ENCODE measurements at places on chromosomes 6 and 20.

DNA sequence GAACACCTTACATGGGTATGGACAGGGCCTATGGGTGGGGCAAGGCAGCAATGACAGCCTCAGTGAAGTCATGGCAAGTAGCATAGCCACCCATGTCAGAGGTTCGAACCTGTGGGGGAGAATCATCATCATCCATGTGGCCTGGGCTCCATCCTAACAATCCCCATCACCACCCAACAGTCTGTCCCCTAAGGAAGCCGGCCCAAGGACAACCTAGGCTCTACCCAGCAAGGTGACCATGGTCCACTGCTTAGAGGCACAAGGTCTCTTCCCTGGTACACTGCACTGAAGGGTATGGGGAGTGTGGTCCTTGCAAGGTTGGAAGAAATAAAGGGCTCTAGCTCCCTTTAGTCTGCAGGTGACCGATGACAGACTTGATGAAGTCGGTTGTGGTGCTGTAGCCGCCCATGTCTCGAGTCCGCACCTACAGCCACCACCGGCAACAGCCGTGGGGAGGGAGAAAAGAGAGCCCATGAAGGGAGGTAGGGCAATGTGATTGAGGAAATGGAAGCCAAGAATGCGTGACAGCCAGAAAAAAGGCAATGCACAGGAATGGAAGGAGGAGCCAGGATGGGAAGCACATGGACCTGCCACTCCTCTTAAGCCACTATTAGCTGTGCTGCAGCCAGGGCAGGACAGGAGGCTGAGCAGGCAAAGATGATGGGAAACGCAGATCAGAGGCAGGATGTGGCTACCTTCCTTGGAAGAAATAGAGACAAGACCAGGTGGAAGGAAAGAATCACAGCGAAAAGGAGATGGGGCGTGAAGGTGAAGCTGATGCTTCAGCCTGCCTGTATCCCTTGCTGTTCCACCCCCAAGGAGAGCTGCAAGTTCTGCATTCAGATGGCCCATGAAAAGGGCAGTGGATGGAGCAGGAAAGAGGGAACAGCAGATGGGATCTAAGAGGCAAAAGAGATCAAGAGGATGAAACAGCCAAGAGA is 5.3 kb downstream of the IDH3B start:
- no peak for DNase-seq

DNA sequence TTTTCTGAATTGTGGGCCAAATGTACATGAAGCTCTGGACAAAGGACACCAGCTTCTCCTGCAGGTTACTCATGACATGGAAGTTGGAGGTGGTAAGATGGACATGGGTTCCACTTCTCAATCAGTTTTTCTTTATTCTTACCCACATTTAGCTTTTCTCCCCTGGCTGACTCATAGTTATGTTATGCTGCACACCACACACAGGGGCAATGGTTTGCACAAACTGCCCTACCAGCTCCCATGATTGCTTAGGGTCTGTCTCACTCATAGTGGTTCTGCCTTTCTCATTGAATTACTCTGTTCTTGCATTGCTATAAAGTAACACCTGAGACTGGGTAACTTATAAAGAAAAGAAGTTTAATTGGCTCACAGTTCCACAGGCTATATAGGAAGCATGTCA is 4.5 kb upstream of the CD109 start:
- peak; percentile 5 for DNase-seq

DNA sequence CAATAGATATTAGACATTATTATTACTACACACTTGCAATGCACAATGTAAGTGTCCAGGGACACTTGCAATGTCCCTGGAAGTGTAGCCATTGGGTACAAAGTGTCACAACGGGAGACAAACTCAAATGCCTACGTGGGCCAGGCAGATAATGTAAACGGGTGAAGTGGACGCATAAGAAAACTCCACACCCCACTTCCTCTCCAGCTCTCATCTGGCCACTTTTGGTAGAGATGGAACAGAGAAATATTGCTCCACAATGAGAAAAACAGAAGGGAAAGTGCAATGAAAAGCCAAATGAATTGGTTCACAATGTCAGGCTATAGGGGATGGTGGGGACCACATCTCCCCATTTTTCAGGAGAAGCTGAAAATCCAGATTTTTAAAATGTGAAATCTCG is 9.4 kb downstream of the SULF2 start:
- no peak for DNase-seq

- DNase-seq, result peak; percentile 93
Observed at GRCh38 chr6:144286503-144287393, 1.6 kb downstream of the UTRN start.

- peak; percentile 38 for DNase-seq
Observed at GRCh38 chr6:105769987-105770386, 316.1 kb upstream of the PRDM1 start.

DNA sequence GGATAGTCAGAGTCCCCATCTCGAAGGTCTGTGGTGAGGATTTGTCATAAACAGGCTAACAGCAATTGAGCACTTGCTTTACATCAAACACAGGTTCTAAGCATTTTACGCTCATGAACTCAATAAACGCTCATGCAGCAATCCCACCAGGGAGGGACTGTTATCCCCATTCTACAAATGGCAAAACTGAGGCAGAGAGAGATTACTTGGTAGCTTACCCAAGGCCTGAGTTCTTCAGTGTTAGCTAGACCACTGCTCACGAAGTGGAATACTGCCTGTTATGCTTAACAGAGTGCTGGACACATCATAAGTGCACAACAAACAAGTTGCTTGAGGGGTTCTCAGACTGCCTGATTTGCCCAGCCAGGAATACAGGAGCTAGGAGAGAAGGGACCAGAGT is 23.7 kb upstream of the TCP11 start:
- no peak for DNase-seq

GRCh38 chr6:11731423-11731822 is 47.2 kb downstream of the ADTRP start:
- DNase-seq, result no peak

GRCh38 chr20:45407783-45408645 is at the start of gene DBNDD2:
DBNDD2 (plus strand) TSS chr20:45408289; CDS start chr20:45408468, 179 bp downstream.
- no peak for DNase-seq

- DNase-seq, result no peak
Observed at GRCh38 chr6:11921751-11922150, 90.4 kb upstream of the HIVEP1 start.

- DNase-seq, result no peak
Observed at GRCh38 chr20:23282546-23282945, 68.0 kb upstream of the NXT1 start.

DNA sequence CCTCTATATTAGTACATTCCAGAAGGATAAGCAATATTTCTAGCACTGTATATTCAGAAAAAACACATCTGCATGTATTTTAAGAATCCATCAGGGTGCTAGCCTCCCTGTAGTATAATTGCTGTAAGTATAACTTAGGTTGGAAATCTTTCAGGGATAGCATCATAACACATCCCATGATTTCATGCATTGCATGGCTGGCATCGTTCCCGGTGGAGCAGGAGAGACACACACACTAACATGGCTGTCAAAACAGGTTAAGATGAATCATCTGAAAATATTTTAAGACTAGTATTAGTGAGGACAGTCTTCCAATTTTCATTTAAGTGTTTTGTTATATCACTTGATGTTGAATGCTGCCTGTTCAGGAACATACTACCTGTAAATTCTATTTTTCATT is 32.1 kb upstream of the CENPW start:
- DNase-seq, result peak; percentile 81

DNA sequence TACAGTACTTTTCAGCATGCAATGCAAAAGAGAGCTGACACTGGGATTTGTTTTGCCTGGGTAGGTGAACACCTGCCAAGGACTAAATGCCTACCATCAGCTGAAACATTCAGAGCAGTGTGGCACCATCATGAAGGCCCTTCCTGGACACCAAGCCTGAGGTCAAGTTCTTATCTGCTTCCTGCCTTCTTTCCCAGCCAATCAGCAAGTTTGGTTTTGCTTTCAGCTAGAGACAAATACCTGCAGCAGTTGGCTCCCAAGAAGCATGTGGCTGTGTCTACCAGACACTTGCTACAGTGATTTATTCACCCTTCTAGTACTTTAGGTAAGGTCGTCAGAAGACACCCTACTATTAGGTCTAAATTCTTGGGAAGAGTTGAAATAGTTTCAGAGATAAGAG is 112.8 kb downstream of the TBX18 start:
- DNase-seq, result no peak

DNA sequence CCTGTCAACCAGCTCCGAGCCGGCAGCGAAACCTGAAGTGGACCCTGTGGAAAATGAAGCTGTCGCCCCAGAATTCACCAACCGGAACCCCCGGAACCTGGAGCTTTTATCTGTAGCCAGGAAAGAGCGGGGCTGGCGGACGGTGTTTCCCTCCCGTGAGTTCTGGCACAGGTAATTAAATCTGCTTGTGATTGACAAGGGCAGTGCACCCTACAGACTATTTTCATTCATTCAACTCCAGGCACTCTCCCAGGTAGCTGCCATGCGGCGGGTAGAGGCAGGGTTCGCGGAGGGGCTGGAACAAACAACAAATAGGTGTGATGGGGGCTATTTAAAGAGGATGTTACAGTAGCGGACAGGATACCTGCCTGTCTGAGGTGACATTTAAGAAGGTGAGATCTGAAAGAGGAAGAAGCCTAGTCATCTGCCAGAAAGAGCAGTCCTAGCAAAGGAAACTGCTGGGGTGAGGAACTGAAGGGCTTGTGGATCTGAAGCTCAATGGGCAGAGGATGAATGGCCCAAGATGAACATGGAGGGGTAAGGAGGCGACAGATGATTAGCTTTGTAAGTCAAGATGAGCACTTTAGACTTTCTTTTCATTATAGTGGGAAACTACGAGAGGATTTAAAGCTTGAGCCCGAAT is 810 bp downstream of the MRPL18 start:
- DNase-seq, result no peak

- no peak for DNase-seq
Observed at GRCh38 chr6:41596807-41597206, 41.5 kb upstream of the MDFI start.

GRCh38 chr6:36651659-36652379 is 26.7 kb upstream of the CDKN1A start:
- no peak for DNase-seq

DNA sequence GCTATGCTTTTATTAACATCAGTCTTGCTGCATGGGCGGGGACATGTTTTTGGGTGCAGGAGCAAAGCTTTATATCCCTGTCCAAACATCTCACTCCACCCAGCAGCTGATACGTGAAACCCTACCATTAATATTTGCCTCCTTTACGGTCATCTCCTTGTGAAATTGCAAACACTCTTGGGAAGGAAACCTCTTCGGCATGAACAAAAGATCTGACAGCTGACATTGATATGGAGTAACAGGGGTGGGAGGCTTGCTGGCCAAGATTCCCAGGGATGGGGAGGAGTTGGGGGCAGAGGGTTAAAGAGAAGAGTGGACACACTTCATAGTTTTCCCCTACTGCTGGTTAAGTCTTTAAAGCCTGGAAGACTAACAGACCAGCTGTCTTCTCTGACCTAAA is 22.2 kb upstream of the VEGFA start:
- no peak for DNase-seq

DNA sequence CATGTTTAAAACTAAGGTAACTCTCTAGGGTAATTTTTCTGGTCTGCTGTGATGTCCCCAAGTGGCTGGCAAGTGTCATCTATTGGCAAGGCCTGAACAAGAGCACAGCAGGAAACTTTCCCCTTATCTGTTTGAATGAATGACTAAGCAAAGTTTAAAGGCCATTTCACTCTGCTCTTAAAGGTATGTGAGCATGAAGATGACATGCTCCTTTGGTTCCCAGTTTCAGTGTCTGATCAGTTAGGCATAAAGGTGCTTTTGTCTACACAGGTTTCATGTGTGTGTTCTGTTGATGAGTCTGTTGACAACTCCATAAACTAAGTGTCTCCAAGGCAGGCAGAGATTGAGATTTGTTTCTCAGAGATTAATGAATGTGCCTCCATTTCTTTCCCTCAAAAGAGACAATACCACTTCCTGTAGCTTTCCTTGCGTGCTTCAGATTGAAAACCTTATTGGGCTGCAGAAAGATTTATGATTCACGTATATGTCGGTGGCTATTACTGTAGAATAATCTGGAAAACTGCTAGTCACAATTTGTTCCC is 83.9 kb downstream of the MAP3K7 start:
- no peak for DNase-seq

DNA sequence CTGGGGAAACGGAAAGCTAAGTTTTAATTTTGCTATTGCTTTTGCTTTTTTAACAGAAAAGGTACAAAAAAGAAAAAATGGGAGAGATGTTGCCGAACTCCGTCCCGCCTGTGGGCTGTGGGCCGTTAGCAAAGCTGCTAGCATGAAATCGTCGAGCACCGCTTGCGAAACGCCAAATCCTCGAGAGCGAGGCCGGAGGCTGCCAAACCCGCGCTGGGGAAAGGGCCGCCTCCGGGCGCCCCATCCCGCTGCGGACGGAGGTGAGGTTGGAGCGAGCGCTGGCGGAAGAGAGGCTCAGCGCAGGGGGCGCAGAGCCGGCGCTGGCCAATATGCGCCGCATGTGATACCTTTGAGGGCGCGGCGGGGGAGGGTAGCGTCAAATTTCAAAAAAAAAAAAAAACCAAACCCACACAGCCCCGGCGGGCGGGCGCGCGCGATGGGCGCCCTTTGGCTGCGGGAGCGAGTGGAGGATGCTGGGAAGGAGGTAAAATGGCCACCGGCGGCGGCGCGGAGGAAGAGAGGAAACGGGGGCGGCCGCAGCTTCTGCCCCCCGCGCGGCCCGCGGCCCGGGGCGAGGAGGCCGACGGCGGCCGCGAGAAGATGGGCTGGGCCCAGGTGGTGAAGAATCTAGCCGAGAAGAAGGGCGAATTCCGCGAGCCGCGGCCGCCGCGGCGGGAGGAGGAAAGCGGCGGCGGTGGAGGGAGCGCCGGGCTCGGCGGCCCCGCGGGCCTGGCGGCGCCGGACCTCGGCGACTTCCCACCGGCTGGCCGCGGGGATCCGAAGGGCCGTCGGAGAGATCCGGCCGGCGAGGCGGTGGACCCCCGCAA is at the start of gene ZCCHC3:
Gene ZCCHC3 (plus strand): TSS at position 473 of the 827 bp plus-strand sequence. CDS start 17 bp downstream, at position 490.
- peak; percentile 94 for DNase-seq

DNA sequence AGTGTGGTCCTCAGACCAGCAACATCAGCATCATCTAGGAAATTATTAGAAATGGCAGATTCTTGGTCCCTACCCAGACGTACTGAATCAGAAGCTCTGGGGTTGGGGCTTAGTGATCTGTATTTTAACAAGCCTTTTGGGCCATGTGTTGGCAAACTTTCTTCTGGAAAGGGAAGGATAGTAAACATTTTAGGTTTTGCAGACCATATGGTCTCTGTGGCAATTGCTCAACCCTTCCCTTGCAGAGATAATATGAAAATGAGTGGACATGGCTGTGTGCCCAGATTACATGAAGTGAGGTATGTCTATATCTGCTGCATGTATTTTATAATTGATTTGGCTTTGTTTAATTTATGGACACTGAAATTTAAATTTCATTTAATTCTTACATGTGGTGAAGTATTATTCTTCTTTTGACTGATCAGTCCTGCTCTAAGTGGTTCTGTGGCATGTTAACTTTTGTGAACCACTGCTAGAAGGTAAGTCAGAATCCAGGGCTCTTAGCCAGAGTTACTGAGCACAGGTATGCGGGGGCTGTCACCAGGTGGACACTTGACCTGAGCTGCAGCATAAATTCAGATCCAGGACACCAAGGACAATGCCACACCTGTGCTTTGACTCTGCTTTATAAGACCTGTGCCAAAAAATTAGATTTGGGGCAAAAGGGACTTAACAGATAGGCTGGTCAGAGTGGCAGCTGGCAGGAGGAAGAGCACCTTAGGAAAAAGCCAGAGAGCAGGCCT is 43.2 kb downstream of the LY86 start:
- DNase-seq, result peak; percentile 50

- peak; percentile 93 for DNase-seq
Observed at GRCh38 chr6:24394780-24395437, 7.8 kb upstream of the MRS2 start.

Data from cardiac fibroblast (primary cell).